ENCODE measurements at places on chromosomes 3 and 15.

GRCh38 chr15:78024883-78025282, 52.6 kb downstream of the TBC1D2B start:
- DNase-seq, result no peak

GRCh38 chr15:36172955-36173354, 406.5 kb upstream of the CDIN1 start:
- no peak for DNase-seq

DNA sequence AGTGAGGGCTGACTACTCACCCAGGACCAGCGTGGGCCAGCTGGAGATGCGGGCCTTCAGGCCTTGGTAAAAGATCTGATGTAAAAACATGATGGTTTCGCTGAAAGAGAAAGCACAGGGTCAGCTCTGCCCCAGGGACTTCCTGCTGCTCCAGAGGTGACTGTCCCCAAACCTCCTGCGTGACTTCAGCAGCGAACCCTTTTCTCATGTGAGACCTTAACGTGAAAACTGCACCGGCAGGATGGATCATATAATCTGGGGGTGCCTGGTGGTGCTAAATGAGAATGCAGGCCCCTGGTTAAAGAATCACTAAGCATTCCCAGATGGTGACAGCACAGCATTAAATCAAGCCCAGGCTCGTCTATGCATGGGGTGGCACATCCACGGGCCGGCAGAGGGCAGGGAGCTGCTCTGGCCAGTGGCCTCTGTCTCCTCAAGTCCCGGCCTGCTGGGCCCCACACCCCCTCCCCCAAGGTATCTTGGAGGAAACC, 55.4 kb downstream of the RASGRF1 start:
- no peak for DNase-seq

DNA sequence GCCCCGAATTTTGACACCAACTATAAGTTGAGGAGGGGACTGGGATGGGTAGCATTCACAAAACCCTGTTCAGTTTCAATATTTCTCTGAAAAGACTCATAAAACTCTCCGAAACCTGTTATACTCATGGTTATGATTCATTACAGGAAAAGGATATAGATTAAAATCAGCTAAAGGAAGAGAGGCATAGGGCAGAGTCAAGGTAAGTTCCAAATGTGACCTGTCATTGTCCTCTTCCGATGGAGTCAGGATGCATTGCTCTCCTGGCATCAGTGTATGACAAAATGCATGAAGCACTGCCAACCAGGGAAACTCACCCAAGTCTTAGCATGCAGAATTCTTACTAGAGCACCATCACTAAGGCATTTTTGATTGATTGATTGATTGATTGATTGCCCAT, 525.0 kb upstream of the NAALADL2 start:
- DNase-seq, result no peak

GRCh38 chr3:134325061-134325705, 49.1 kb downstream of the AMOTL2 start:
- no peak for DNase-seq

DNA sequence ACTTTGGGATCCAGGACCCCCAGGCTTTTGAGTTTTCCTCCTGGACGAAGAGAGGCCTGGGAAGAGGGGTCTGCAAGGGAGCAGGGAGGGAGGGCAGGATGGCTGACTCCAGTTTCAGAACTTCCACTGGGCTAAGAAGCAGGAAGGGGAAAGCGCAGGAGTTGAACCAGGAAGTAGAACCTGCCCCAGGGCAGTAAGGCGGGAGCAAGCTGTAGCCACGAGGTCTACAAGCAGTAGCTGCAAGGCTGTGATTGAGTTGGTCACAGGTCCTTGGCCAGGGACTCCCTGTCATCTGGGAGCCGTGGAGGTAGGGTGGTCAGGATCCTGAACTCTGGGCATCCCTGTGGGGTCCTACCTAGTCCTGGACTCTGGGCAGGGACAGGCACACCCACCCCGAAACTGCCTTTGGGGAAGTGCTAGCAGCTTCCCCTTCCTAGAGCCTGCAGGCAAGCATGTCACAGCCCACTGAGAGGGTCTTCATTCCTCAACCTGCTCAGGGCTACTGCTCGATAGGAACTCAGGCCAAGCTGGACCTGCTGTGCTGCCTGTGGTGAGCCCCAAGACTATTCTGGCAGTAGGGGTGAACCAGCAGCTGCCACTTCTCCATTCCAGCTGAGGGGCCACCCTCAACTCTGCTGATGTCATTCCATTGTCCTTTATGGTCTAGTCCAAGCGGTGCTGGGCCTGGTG, 5.8 kb upstream of the GNAI2 start:
- DNase-seq, result no peak

- DNase-seq, result no peak
Observed at GRCh38 chr3:64432870-64433269, 207.6 kb upstream of the PRICKLE2 start.

- peak; percentile 30 for DNase-seq
Observed at GRCh38 chr15:66566963-66567531, 1.2 kb upstream of the LCTL start.

- DNase-seq, result no peak
Observed at GRCh38 chr3:44862226-44862637, 520 bp downstream of the TMEM42 start.

DNA sequence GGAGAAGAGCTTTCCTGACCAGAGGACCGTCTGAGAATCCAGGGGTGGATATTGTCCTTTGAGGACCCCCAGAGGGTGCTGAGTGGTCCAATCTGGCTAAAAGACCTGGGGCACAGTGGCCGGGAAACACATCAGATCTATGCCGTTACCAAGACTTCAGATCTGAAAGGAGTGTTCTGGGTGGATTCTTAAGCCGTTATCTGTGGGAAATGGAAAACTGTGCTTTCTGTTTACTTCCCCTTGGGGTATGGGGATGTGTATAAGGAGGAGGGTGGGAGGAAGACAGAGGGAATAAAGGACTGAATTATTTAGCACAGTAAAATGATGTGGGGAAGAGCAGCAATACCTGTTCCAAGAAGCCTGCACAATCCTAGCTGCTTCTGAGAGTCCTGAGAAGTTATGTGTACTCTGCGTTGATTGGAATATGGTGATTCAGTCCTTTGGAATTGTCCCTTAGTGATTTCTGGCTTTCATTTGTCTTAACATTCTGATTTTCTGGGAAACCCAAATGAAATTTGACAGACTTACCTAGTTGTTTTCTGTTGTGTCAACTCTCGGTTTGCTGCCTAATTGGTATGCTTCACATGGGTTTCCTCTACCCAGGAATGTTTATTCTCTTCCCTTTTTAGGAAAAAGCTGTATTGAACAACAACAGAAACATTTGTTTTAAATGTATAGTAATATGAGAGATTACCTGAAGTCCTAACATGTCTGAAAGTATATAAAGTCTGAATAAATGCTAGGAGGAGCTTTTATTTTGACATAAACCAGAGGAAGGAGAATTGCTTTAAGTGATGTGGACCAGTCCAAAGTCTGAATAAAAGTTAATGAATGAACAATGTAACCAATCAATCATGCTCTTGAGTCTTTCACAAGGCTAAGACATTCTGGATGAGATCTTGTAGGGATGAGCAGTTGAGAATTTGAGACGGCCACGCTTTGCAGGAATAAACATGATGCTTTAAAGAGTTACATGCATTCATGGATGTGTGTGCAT, 427.1 kb upstream of the C2CD4B start:
- DNase-seq, result no peak

GRCh38 chr3:109338322-109338721, 976 bp upstream of the DPPA4 start:
- no peak for DNase-seq

DNA sequence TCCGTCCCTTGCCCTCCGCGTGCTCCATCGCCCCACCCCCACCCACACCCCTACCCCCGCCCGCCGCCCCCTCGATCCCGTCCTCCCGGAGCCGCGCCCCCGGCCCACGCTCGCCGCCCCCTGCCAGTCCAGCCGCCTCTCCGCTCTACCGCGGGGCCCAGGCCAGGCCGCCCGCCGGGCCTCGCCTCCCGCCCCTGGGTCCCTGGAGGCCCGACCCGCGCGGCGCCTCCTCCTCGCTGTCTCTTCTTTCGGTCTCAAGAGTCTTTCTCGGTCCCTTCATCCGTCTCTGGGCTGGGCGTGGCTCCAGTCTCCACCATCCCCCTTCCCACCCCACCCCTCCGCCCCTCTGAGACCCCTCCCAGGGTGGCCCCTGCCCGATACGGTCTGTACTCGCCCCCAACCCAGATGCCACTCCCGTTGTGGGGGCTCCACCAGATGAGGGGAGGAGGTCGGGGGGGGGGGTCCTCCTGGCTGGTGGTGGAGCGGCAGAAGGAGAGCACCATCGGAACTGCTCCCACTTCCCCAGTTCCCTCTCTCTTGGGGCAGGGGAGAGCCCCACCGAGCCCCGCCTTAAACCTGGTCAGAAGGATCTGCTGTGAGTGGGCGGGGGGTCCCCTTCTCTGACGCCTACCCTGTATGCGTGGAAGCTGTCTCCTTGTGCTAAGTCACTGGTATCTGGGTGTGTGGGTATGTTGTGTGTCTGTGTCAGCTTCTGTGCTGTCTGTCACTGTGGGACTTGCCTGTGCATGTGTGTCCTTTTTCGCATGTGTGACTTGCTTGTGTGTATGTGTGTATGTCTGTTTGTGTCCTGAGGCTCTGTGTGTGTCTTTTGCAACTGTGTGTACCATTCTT, 1.0 kb downstream of the PRKCD start:
- peak; percentile 81 for DNase-seq

DNA sequence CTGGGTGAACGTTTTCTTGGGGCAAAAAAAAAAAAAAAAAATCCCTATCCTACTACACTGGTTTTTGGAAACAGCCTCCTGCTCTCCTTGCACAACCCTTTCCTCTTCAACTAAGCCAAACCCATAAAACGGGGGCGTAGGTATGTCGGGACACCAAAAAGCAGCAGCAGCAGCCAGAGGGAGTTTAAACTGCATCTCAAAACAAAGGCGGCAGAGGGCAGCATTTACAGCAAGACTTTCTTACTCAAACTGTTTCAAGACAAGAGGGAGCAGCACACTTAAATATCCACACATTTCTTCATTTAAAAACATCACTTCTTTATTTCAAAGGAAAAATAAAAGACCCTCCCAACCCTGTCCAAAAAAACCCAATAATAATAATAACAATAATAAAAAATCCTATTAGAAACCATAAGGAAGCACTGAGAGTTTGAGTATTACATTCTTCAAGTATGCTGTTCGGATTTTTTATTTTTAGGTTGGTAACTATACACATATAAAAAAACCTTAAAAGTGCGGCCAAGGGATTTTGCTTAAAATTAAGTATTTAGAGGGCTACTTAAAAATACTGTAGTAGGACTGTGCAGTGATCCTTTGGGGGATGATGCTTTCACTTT, 43.9 kb upstream of the PLXND1 start:
- DNase-seq, result peak; percentile 37

DNA sequence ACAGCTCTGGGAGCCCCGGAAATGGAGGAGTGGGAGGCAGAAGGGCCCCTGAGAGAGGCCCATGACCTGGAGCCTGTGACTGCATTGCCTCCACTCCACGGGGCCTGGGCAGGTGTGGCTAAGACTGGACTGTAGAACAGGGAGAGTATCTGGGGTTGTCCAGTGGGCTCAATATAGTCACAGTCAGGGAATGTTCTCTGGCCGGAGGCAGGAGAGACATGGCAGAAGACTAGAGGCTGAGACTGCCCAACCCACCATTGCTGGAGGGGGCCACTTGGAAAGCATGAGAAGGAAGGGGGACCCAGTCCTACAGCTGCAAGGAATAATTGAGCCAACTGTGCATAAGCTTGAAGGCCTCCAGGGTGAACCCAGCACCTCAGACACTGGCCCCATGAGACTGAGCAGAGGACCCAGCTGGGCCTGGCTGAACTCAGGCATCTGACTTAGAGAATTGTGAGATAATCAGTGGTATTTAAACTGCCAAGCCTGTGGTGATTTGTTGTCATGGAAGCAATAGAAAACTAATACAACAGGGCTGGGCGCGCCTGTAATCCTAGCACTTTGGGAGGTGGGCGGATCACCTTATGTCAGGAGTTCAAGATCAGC, 33.1 kb downstream of the NIPA2 start:
- DNase-seq, result no peak

DNA sequence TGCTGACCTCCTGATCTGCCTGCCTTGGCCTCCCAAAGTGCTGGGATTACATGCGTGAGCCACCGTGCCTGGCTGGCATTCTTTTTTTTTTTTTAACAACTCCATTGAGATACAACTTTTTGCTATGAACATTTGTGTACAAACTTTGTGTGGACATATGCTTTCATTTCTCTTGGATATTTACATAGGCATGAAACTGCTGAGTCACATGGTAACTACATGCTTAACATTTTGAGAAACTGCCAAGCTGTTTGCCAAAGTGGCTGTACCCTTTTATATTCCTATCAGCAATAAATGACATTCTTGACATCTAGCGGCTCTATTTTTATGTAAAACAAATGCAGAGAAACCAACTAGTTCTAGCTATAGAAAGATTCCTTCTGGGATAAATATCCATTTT, 8.7 kb upstream of the YEATS2 start:
- DNase-seq, result no peak

- DNase-seq, result no peak
Observed at GRCh38 chr15:32089851-32090359, 59.6 kb downstream of the CHRNA7 start.

- no peak for DNase-seq
Observed at GRCh38 chr15:25761971-25762662, 101.0 kb downstream of the ATP10A start.

DNA sequence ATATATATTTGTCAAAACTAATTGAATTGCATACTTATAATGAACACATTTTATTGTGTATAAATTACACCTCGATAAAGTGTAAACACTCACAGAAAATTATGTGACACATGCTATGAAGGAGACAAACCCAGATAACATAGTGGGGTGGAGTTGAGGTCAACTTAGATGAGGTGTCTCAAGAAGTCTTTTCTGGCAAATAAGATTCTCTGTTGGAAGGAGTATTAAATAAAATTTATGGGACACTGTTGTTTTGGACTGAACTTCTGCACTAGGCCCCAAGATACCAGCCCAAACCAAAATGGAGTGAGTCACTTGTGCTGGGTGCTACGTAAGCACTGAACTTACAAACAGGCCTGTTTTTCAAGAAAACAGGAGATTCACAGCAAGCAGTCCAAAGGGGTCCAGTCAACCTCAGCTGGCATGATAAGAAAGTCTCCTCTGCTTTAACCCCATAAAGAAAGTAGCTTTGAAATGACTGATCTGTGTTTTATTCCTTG, 18.7 kb downstream of the ACTC1 start:
- no peak for DNase-seq

DNA sequence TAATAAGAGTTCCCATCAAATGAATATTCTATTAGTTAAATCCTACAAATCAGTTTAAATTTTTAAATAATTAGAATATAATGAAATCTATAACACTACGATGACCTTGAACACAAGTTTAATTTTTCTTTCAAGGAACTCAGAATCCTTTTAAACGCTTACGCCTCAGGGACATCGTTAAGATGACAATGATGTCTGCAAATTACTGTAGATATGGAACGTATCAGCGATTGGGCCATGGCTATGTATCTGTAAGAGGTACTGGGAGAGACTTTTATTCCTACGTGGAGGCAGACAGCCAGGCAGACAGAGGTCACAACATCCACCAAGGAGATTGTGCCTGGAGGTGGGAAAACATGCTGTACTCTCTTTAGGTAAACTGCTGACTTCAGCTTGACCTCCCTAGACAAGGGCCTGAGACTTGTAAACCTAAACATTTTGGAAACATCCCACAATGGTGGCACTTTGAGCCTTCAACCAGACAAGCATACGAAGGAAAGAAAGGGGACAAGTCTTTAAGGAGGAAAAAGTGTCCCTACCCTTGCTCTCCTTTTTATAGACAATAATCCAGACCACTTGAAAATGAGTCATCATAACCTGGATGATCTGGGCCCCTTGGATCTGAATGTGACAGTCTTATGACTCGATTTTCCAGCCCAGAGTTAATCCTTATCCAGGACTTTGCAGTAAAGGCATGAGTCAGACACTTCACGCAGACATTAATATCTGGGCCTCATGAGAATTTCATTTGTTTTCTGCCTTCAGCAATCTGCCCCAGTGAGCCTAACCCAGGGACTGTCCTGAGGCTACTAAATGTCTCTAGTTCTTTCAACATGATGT, 6.8 kb upstream of the LDHAL6B start:
- no peak for DNase-seq
